ENCODE measurements at places on chromosomes 2 and 18.

DNA sequence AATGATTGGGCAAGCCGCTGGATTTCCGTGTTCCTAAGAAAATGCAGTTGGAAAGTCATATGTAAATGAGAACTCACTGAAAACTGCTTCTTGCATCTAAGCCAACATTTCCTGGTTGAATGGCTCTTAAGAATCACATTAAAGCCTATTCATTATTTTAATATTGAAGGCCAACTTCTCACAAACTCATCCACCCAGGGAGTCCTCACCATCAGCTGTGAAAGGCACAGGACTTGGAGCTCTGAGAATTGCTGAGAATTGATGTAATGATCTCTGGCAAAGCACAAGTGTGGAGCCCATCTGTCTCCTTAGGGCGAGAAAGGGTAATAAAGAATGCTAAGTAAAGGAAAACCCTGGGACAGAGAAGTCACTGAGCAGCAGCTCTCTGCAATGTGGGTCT lies 55.9 kb upstream of the APCDD1 start:
- DNase-seq = no peak

- DNase-seq = no peak
Measured at GRCh38 chr18:23752796-23753195, 63.5 kb downstream of the LAMA3 start.

DNA sequence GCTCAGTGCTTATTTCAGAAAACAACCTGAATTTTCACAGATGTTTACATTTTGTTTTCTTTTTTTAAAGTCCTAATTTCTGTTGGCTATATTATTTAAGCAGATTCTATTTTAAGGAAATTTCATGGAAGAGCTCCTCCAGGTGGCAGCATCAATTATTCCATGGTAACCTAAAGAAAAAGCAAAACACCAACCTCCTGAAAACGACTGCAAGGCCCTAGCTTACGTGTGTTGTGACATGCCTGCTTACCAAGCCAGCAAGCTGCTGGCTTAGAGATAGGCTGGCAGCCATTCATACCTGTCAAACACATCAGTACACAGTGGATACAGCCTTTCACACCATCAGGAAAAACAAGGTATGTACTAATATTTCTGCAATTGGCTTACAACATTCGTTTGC lies 64.9 kb downstream of the LPIN2 start:
- DNase-seq = no peak

DNA sequence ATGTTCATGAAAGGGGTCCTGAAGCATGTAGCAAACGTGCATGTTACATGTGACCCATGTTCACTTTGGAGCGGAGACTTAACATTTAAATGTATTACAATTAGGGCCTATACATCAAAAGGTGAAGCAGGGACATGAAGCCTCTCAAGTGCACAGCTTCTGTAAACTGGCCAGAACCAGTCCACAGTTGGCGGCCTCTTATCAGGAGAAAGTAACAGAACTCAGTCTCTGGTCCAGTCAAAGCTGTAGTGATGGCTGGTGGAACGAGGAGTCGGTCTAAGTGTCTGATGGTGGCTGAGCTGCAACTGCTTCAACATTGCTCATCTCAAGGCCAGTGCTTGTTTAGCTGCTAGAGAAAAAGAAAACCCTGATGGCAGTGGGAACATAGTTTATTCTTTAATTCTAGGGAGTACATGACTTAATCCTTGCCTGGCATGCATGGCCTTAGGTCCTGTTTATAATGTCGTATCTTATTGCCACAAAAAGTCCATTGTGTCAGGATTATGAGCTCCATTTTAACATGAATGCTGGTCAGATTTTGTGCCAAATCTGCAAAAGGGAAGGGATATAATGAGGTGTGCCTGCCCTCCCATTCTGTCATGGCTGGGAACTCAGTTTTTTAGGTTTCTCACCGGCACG lies 22.2 kb upstream of the YES1 start:
- DNase-seq = no peak

DNA sequence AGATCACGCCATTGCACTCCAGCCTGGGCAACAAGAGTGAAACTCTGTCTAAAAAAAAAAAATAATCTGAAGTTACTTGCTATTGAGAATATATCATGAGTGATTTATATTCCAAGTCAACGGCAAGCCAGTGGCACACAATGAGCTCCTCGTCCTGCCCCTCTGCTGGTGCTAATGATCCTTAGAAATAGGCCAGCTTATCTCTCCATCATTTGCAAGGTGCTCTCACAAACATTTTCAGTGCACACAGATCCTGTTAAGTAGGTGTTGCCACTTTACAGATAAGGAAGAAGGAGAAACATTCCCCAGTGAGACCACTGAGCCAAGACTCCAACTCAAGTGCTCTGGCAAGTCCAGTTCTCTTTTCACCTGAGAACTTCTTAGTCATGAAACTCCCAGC lies 91.3 kb upstream of the GPR45 start:
- DNase-seq = no peak

Data from right kidney (tissue), 9 donors.